ENCODE measurements at places on chromosomes 16 and 17.

DNA sequence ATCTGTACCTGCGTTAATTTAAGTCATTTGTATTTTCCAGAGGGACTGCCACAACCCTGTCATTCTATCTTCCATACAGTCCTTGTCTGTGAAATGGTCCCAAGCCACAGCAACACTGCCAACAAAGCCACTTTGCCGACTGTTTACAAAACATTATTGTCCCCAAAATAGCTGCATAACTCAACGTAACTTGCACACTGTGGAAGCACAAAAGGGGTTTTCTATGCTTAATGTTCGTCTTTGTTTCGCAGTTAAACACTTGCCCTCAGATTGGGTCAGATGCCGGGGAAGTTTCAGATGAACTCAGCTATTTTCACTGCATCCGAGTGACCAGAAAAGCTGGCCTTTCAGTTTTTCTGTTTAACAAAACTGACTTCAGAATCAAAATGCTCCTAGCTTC lies 4.6 kb downstream of the SEC14L5 start:
- no peak for DNase-seq

- DNase-seq: no peak
Measured at GRCh38 chr17:82005701-82006348, 16.9 kb downstream of the CENPX start.

GRCh38 chr17:622356-622755 lies 92.3 kb downstream of the VPS53 start:
- DNase-seq: no peak

DNA sequence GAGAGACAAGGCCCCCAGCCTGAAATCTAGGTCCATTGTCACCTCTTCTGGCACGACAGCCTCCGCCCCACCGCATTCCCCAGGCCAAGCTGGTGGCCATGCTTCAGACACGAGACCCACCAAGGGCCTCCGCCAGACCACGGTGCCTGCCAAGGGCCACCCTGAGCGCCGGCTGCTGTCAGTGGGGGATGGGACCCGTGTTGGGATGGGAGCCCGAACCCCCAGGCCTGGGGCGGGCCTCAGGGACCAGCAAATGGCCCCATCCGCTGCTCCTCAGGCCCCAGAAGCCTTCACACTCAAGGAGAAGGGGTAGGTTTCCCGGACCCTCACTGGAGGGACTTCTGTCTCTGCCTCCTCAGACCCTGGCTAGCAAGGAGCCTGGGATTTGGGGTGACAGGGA lies 1.0 kb downstream of the TEDC2 start:
- DNase-seq: no peak

- DNase-seq: no peak
Measured at GRCh38 chr16:27436921-27437650, 35.1 kb downstream of the IL21R start.

DNA sequence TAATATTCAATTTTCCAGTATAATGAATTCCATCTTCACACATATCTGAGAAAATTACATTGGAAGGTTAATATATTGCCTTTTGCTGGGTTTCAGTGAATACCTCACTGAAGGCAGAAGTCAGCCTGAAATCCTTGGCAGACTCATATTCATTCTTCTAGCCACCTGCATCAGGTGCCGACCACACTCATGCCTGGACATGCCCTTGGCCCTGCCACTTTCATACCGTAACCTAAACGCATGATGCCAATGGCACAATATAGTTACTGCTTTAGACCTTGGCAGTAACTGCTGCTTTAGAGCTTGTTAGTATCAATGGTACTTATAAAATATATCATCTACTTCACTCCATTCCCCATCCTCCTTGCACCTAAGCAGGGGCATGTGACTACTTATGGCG lies 817.6 kb upstream of the CDH8 start:
- DNase-seq: no peak

- DNase-seq: no peak
Measured at GRCh38 chr16:58661199-58661830, 23.3 kb downstream of the SLC38A7 start.

DNA sequence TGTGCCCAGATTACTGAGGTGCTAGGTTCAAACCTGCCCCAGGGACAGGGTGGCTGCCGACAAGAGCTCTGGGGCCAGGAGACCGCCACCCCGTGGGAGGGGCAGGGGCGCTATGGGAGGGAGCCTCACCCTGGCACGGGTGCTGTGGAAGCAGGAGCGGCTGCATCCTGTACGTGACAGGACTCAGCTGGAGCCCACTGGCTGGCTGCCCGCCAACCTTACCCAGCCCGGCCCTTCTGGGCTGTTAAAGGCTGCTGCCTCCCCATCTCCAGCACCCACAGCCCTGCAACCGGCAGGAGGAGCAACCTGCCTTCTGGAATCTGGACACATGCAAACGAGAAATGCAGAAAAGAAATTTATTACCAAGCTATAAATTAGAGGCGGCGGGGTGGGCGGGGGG lies 11.2 kb downstream of the PAM16 start:
- no peak for DNase-seq

- peak; percentile 66 for DNase-seq
Measured at GRCh38 chr16:50266337-50267091, at the start of gene ADCY7. Gene ADCY7 (plus strand): TSS chr16:50266551. CDS start chr16:50288180, 21,629 bp downstream.

- DNase-seq: no peak
Measured at GRCh38 chr17:73165616-73166404, 1.0 kb downstream of the SSTR2 start.
